ENCODE measurements at places on chromosomes 11 and 22.

GRCh38 chr11:106999196-106999595 is 19.1 kb downstream of the GUCY1A2 start:
- no peak for DNase-seq

DNA sequence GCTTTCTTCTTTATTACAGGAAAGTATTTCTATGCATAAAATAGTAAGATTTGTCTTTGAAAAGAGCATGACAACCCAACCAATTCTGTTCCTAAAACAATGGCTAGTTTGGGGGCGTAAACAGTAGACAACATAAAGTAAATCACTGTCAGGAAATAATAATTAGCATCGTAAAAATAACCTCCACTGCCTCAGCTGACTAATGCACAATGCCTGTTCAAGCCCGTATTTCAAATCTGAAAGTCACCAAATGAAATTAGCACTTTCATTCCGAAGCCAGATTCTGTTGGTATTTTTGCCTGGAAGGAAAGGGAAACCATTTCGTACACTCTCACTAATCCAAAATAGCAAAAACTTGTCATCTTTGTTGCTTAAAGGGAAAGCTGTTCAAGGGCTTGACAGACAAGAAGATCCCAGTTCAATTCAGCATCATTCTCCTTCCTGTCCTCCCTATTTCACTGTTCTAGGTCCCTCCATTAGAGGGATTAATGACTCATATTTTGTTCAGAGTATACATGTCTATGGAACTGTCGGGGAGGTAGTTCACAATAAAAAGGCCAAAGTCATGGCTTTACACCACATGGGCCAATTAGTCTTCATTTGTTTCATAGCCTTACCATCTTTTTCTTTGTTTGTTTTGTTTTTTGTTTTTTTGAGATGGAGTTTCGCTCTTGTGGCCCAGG is 154.7 kb downstream of the CADM1 start:
- no peak for DNase-seq

DNA sequence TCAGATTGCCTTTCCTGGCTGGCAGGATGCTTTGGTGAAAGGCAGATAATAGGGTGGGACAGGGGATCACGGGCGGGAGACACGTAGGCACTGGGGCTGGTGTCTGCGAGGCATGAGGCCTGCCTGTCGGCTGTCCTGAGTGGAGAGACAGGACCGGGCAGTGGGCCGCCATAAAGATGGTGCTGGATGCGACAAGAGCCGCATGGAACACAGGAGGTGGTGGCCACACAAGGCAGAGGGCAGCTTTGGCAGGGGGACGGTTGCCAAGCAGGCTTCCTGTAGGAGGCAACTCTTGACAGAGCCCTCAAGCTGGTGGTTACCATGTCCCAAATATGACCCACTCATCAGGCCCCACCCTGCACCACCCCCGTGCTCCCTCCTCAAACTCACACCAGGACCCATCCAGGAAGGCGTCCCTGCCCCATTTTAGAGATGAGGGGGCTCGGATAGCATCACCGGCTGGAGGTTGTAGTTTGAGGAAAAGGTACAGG is 4.9 kb upstream of the PPARA start:
- DNase-seq = no peak

- no peak for DNase-seq
Observed at GRCh38 chr22:28410050-28410816, 269.4 kb downstream of the TTC28 start.

DNA sequence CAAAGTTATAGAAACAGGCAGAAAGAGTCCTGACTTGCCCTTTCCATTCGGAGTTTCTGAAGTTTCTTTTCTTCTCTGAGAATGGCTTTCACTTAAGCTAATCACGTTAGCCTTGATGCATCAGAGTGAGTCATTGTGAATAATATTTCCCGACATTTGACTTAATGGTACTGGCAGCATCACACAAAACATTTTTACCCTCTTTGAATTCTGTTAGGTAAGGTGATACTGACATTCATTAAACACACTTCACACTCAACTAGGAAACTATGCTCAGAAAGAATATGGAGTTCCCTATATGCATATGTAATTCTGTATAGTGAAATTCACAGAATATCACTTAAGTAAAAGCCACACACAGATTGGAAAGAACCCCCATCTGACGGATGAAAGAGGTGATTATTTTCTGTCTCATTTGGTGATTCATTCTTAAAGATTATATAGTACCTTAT is 120.8 kb upstream of the ARHGAP20 start:
- no peak for DNase-seq

DNA sequence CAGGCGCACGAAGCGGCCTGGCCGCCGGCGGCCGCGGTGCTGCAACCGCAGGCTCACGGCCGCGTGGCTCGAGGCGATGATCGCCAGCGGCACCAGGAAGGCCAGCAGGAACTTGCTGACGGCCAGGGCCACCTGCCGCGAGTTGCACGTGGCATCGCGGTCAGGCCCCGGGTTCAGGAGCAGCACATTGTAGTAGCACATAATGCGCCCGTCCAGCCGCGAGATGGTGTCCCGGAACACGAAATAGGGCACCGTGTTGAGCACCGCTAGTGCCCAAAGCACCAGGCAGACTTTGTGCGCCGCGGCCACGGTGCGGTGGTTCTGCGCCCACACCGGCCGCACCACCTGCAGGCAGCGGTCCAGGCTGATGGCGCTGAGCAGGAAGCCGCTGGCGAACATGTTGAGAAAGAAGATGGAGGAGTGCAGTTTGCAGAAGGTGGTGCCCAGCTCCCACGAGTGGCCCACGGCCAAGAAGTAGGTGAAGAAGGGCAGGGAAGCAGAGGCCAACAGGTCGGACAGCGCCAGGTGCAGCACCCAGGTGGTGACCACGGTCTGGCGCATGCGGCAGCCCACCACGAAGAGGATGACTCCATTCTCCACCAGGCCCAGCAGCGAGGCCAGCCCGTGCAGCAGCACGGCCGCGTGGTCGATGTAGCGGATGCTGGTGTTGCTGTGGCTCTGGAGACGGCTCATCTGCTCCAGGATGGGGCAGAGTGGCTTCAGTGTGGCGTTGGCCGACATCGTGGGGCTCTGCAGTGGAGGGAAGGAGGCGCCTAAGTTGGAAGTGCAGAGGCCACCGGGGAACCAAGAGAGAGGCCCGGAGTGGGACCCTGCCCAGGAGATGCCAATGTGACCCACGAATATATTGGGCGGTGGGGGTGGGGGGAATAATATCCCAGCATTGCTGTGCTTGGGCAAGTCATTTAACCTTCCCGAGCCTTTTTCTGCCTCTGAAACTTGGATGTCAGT is 2.5 kb downstream of the PTGDR2 start:
- DNase-seq = no peak

Measured in AG04449 (cell line).